ENCODE measurements at places on chromosomes 12 and 14.

- no peak for DNase-seq
Observed at GRCh38 chr12:47910486-47910885, 5.7 kb upstream of the VDR start.

GRCh38 chr12:42196723-42197603 lies 41.1 kb downstream of the YAF2 start:
- DNase-seq: no peak

DNA sequence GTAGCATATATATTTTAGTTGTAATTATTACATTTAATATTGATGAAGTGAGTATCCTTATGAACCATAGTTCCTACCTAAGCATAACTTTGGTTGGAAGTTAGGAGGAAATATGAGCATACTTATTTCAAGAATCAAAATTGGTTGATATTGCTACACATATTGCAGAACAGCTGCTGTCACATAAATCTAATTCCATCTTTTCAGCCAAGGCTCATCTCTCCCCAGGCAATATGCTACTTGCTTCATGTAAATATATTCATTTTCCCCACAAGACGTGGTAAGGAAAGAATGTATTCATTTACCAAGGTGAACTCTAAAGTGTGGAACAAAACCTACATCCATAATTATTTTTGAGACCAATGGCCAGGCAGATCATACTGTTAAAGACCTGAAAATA lies 62.5 kb upstream of the HIF1A start:
- DNase-seq: no peak

- peak; percentile 88 for DNase-seq
Observed at GRCh38 chr12:55720071-55720564, at the start of gene RDH5. Gene RDH5 (plus strand): TSS chr12:55720393. CDS start chr12:55721185, 792 bp downstream.

- DNase-seq: no peak
Observed at GRCh38 chr12:69405566-69405865, 46.0 kb downstream of the YEATS4 start.

DNA sequence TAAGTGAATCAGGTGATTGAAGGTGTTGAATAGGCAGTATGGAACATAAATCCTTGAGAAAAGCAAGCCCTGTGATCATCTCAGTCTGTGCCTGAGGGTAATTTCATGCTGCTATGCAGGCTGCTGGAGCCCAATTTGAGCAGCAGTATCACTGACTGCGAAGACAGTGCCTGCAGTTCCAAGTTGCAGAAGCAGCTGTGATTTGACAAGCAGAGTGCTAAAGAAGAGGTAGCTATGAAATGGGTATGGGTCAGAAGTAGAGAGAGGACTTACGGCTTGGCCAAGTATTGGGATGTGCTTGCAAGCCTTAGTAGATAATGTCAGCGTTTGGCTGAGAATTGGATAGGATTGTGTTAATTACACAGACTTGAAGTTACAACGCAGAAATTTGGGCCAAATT lies 22.5 kb downstream of the PIK3C2G start:
- no peak for DNase-seq

GRCh38 chr12:113069751-113070116 lies 13.2 kb downstream of the DTX1 start:
- DNase-seq: no peak

DNA sequence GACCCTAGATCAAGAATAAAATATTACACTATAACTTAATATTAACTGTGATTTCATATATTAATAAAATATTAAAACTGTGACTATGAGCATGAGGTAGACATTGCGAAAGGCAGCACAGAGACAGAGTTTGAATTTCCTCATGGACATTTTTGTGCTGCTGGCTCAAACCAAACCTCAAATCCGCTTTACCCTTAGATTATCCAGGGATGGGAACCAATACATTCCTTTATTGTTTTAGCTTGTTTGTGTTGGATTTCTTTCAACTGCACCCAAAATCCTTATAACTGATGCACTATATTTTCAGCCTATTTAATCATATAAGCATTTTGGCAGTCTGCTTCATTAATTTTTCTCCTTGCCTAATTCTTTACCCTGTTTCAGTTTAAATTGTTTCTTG lies 436.7 kb downstream of the ATP23 start:
- no peak for DNase-seq

- DNase-seq: no peak
Observed at GRCh38 chr14:43308421-43309110, 1198.5 kb downstream of the FSCB start.

- peak; percentile 18 for DNase-seq
Observed at GRCh38 chr12:79737875-79738718, 47.3 kb upstream of the PAWR start.

DNA sequence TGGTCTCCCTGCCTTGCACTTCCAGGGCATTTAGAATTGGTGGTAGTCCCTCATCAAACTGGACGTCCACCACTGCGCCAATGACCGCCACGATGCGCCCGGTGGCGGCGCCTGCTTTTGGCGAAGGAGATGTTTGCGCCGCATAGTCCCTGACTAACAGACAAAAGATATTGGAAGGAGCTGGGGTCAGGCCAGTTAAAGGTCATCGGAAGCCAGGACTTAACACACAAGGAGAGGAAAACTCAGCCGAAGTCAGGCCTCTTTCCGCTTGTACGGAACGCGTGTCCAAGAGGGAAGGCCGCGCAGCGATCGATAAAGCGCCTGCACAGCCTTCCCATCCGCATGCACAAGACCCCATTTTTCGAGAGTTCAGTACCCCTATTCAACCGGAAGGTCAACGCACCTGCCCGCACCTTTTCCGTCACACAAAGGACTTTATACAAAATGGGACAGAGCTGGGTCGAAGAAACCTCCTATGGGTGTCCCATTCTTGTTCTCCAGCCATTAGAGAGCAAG lies 525 bp downstream of the ATP5F1B start:
- DNase-seq: peak; percentile 41

- DNase-seq: no peak
Observed at GRCh38 chr14:91315844-91316267, 71.4 kb upstream of the GPR68 start.
